ENCODE measurements at places on chromosomes 12 and 14.

DNA sequence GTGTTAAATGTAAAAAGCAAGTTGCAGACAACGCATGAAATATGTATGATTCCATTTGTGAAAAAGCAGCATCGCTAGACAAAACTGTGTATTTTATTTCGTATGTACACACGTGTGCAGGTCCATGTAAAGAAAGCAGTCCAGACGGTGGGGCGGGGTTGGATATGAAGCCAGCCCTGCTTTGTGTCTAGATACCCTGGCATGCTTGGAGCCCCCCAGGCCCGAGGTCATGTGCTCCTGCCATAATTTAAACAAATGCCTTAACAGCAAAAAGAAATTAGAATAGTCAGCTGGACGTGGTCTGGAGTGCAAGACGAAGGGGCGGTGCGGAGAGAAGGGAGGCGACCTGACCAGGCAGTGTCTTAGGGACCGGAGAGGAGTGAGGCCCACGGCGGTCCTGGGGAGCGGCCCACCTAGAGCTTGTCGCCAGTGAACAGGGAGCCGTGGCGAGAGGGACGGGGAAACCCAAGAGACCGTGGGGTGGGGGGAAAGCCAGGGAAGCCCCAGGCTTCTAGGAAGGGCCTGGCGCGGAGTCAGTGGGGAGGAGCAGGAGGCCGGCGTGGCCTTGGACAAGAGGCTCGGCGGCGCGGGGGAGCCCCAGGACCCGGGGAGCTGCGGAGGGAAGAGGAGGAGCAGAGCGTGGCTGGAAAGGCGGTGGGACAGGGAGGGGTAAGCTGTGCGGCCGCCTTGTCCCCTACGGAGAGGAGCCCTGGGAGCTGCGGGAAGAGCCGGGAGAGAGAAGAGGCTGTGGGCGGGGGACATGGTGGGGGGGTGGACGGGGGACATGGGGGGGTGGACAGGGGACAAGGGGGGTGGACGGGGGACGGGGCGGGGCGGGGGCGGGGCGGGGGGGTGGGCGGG lies 118.5 kb upstream of the C14orf180 start:
- DNase-seq, result peak; percentile 29

DNA sequence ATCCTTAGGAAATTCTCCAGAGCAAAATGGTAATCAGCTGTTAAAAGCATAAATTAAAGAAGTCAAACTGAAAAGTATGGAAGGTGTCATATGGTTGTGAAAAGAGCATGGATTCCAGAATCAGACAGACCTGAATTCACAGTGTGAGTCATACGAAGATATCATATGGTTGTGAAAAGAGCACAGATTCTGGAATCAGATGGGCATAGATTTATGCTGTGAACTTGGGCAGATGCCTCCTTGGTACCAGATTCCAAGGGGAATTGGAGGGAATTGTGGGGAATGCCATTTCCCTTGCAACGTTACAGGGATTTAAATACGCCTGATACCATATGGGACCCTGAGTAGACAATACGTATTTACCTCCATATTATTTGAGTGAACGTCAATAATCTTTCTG lies 183.7 kb downstream of the GALC start:
- DNase-seq, result no peak

DNA sequence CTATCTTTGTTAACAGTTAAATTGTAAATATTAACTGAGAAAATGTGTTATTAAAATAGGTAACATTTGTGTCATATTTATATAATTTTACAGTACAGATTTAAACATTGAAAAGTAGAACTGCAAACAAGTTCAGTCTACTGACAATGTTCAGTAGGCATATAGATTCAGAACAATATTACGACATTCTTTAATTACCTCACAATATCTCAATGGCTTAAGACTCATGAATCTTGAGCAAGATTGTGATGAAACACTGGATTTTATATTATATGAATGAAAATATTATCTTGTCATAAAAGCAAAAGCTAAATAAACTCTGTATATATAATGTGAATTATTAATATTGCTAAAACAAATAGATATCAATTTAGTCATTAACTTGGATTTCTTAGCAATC lies 194.9 kb downstream of the ADAMTS20 start:
- DNase-seq, result no peak

GRCh38 chr14:21192875-21193535 lies 37.1 kb upstream of the OR5AU1 start:
- peak; percentile 37 for DNase-seq

GRCh38 chr12:98208816-98209215 lies 306.6 kb upstream of the TMPO start:
- DNase-seq, result no peak

DNA sequence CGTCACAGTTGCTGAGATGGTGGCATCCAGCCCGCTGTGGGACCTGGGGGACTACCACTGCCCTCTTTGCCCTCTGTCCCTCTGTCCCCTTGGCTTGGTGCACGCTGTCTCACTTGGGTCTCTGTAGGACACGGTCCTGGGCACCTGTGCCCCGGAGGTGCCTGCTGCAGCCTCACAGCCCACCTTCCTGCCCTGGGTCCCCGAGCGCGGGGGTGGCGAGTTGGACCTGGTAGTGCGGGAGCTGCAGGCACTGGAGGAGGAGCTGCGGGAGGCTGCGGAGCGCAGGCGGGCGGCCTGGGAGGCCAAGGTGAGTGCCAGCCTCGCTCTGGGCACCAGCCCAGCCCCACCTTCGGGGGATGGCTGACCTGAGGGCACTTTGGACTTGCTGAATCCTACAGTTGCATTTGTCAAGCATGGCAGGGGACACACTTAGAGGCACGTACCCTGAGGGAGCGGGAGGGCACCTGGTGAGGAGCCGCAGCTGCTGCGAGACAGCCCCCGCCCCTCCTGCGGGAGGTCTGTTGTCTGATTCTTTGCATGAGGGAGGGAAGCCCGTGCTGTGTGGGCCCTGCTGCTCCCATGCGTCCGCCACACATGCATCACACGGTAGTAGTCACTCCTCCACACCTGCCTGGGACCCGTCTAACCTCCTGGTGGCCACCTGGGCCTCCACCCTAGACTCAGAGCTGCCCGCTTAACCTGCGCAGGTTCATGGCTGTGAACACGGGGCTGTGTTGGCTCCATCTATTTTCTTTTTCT lies 6.8 kb downstream of the TEDC1 start:
- no peak for DNase-seq

GRCh38 chr12:128920468-128920867 lies 67.2 kb downstream of the GLT1D1 start:
- DNase-seq, result peak; percentile 84

GRCh38 chr14:34081101-34081575 lies 130.3 kb upstream of the EGLN3 start:
- peak; percentile 62 for DNase-seq

Measured in Daoy (cell line).